Effector memory CD8-positive, alpha-beta T cell (primary cell): ENCODE measurements at places on chromosomes 3 and 15.
A peak's percentile ranks its signal among the peaks of the same experiment; 100 is the strongest.

- peak; percentile 55 for DNase-seq
Observed at GRCh38 chr3:179563271-179563783, 601 bp downstream of the ACTL6A start.

- DNase-seq = no peak
Observed at GRCh38 chr15:56176996-56177395, 66.7 kb downstream of the RFX7 start.

DNA sequence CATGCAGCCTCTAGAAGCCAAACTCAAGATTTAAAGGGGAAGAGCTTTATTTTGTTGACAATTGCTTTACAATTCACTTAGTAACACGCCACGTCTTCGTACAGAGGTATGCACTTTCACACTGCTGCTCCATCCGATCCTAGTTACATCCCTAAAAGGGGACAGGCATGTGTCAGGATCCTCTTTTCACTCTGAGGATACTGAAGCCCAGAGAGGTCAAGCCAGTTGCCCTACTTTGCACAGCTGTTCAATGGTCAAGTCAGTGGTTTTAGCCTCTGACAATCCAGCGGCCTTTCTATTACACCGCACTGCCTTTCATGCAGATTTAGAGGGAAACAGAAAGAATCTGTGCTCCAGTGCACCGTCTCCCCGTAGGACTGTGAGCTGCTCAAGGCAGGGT is 44.9 kb upstream of the CHRNB4 start:
- DNase-seq = no peak

GRCh38 chr3:172380632-172381031 is 67.6 kb downstream of the GHSR start:
- DNase-seq = no peak

GRCh38 chr3:183369627-183370026 is 58.8 kb downstream of the MCF2L2 start:
- DNase-seq = no peak

GRCh38 chr3:177055605-177056571 is 141.4 kb downstream of the TBL1XR1 start:
- DNase-seq = no peak

DNA sequence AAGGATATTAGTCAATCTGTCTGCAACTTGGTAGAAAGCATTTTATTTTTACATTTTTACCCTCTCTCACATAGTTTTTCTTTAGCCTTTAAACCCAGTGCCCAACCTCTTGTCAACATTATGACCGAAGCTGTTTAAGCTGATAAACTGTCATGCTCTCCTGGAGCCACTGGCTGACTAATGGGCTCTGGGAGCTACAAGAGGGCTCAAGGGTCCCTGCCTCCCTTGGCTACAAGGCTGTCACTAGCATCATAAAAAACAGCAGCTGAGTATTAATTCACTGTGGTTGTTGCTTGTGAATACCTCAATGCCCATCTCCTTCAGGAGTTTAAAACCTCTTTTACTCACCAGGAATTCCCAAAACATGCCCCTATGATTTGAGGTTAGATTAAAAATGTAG is 237.9 kb downstream of the ZMAT3 start:
- no peak for DNase-seq

DNA sequence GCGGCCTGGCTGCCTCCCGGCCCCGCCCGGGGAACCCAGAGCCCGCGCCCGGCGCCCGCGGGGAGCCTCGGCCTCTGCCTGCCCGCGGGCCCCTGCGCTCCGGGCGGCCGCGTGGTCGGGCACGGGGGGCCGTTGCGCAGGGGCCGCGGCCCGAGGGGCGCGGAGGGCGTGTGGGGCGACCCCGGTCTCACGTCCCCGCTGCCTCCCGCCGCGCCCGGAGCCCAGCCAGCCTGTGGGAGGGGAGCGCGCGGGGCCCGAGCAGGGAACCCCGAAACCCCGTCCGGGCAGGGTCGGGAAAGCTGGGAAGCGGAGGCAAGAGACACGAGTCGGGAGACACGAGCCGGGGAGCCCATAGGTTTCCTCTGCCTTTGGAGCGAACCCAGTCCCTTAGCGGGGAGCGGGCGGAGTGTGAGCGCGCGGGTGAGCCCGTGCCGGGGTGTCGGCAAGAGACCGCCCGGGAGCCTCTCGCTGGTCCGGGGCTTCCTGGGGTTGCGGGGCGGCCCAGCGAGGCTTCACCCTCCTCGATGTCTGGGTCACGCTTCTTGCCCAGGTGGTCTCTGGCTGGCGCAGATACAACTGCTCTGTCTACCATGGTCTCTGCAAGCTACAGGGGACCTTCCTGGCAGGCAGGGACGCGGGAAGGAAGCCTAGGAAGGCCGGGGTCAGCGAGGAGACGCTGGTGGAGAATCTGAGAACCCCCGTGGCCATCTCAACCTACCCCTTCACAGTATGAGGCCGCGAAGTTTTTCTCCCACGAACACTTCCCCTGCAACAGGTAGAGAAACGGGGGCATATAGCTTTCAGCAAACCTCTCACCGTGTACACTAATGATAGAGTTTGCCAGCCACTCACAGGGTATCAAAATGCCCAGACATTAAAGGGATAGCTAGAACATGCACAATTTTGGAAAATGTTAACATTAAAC is 586 bp downstream of the LRRK1 start:
- DNase-seq = no peak
